ENCODE measurements at places on chromosomes 12 and 14. TPM values are rescaled to one million over a fixed set of nuclear protein-coding genes. Genes with fewer than 3 reads are reported as not detected.

DNA sequence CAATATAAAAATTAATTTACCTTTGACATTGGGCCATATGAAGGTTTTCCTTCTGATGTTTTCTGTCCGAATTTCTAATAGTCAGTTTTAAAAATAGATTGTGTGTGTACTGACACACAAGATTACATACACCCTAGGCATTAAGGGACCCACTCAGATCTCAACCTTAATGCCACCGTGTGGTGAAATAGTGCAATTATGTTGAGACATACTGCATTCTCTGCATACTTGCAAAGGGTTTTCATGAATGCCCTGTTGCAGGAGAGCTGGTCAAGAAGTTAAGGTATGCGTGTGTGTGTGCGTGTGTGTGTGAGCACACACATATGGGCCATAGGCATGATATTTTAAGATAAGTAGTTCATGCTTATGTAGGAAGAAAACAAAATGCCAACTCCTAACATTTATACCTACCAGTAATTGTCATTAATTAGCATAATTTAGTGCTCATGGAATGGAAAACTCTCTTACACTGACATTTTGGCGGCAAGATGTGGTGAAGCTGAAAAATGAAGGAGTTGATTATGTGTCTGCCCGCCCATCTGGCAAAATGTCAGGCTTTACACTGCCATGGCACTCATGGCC, 58.8 kb downstream of the PIK3C2G start:
- no peak for DNase-seq

DNA sequence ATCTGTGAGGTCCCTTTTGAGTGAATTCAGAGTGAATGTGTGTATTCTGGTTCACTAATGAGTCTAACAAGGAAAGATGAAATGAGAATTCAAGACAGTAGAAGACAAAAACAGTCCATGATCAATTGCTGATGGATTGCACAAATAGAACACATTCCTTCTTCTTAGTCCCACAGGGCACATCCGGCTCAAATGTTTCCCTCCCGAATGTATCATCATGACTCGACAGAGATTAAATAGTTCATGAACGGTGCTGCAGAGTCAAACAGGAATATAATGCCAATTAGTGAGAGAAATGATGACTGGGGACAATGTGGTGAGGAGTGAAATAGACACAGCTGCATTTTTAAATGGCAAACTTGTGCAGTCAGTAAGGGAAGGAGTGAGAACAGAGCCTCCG, 11.5 kb upstream of the SFSWAP start:
- DNase-seq: no peak

- DNase-seq: no peak
These were observed 84.9 kb upstream of the EVL start for GRCh38 chr14:99980299-99980698.

DNA sequence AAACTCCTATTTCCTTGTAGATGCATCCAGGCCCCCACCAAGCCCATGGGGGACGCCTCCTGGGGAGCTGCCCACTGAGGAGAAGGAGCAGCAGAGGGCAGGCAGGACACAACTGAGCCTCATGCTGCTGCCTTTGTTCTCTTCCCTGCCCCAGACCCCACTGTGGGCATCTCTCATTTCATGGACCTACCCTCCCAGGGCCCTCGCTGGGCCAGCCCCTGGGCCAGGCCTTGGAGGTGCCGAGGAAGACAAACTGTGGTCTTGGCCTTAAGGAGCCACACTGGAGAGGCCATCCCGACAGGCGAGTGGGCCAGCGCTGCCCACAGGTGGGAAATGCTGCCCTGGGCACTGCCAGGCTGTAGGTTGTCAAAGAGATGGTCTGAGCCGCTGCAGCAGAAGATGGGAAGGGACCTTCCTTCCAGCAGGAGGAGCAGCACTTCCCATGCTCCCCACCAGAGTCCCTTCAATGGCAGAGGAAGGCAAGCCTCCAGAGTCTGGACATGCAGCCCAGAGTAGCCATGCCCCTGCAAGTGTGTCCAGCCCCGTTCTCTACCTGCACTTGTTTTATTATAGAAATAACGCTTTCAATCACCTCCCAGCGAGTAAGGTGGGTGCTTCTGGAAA, 147.4 kb downstream of the BCL11B start:
- DNase-seq: peak; percentile 1

DNA sequence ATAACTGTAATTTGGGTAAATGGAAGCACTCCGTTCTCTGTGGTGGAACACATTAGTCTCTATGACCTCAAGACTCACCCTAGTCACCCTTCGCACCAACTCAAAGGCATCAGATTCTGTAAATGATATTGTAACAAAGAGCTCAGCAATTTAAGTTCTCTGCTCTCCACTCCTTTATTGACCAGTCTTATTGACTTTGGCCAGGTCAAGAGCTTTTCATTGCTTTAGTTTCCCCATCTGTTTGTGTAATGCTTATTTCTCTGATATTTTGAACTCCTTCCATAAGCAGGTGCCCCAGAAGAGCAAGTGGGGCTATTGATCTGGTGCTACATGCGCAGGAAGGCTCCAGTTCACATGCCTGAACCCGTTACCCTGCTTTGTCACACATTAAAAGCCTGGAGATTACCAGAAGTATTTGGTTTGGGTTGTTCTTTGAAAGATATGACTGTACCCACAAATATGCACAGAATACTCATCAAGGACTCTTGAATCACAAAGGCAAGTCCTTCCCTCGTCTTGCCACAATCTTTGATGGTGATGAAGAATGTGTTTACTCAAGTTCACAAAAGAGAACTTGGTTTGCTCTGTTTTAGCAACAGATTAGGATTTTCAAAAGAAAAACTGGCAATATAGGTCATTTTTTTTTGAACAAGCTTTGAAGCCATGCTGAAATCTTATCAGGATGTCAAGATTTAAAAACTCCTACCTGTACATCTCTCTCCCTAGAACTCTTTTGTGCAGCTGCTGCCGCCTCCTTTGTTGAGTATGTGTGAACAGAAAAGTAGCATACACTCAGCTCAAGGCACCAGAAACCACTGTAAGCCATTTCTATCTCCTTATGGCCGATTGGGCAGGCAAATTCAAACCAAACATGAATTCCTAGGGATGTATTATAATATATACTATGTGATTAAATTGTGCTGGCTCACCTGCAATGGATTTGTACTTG, 193.9 kb downstream of the BCAT1 start:
- no peak for DNase-seq

DNA sequence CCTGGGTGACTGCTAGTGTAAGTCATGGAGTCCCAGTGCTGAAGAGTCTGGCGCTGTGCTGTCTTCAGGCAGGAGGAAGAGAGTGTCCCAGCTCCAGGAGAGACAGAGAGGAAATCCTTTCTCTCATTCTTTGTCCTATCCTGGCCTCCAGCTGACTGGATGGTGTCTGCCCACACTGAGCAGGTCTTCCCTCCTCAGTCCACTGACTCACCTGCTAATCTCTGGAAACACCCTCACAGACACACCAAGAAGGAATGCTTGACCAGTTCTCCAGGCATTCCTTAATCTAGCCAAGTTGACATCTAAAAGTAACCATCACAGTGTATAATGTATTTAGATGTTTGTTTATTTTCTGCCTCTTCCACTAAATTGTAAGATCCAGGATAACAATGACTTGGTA, 53.9 kb downstream of the EMP1 start:
- no peak for DNase-seq

GRCh38 chr12:47370421-47370820, 290.7 kb upstream of the AMIGO2 start:
- no peak for DNase-seq

DNA sequence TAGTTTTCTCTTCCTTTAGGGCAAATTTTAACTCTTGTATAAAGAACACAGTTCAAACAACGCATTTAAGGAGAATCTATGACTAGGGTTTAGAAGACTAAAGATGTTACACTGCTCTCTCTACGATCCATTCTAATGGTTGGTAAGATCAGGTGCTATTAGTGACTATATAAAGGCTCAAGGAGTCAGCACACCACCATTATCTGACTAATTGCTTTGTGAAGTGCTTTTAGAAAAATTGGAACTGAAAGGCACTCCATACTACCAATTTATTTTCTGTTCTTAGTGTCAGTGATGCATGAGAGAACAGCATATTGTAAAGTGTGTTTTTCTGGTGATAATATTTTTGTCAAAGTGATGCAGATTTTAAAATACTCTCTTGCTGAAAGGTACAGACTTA, 136.8 kb downstream of the SYT1 start:
- DNase-seq: no peak

GRCh38 chr12:58487678-58488161, 432.6 kb downstream of the LRIG3 start:
- no peak for DNase-seq

DNA sequence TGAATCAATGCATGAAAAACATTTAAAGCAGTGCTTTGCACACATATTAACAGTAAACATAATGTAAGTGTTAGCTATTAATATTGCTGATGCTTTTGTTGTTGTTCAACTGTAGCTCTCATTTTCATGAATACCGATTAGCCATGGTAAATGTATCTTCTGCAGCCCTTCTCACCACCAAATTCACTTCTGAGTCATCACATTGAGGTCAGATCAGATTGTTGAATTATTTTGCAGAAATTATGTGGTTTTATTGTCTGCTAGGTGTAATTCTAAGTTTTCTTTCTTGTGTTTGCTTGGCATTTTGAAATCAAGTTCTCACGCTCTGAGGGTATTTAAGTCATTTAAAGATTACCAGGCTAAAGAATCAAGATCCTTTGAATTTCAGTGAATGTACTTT, 74.6 kb downstream of the AKAP6 start:
- no peak for DNase-seq

- DNase-seq: no peak
These were observed 63.7 kb downstream of the SH2B3 start for GRCh38 chr12:111469401-111469800.

DNA sequence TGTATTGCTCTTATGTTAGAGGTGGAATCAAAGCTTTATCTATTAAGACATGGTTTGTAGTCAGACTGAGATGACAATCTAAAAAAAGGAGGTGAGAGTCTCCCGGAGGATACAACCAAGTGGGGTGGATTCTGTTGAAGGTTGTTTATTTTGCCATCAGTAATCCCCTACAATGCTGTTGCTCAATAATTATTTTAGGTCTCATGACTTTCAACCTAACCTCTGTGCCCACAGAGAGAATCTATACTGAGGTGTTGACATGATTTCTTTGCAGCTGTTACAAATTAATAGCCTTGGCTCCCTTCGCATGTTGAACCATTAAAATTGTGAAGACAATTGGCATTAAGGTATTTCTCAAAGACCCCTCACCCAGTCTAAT, 28.7 kb upstream of the FOS start:
- no peak for DNase-seq

Gene GPR132
- 0.35 TPM for polyA plus RNA-seq

- DNase-seq: peak; percentile 75
These were observed 874 bp downstream of the ISCU start for GRCh38 chr12:108563136-108563803.

GRCh38 chr12:24099576-24099975, 150.1 kb upstream of the SOX5 start:
- DNase-seq: no peak

DNA sequence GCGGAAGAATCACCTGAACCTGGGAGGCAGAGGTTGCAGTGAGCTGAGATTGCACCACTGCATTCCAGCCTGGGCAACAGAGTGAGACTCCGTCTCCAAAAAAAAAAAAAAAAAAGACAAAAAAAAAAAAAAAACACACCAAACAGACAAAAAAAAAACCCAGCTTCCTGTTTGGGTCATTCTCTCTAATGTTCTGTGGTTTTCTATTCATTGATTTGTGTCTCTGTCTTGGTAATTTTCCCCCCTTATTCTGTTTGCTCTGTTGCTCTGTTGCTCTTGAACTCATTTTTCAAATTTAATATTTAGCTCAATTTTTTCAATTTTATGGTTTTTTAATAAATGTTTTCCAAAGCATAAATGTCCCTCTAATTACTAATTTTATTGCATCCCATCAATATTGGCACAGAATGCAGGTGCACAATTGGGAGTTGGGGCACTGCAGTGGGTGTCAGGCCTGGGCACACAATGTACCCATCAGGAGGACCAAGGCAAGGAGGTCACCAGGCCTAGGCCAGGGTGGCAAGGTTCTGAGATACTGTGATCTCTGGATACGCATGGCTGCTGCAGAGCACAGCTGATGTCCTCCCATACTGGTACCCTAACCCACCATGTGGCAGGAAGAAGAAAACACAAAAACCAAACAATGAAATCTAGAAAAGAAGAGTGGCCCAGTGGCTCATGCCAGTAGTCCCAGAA, 8.0 kb upstream of the GNPTAB start:
- no peak for DNase-seq

Gene CLEC4C
- not detected for polyA plus RNA-seq

DNA sequence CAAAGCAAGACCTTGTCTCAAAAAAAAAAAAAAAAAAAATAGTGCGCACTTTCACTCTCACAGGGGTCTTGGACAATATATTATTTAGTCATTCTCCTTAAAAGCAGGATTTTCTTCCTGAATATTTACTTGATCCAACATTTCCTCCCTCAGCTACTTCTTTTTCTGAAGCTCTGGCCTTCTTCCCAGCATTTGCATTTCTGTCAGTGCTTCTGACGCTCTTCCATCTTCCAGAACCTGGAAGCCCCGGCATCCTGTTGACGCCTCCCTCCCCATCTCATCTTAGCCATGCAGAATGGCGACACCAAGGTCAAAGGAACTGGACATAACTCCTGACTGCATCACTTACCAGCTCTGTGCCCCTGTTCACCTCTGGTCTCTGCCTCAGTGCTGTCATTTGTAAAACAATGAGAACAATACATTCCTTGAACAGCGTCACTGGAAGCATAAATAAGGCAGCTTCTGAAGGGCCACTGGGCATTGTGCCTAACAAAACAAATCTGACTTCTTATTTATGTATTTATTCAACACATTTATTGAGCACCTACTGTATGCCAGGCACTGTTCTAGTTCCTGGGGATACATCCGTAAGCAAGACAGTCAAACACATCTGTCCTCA, 90.9 kb upstream of the MDM1 start:
- peak; percentile 16 for DNase-seq

Data from heart right ventricle (tissue), 16 donors.